ENCODE measurements at places on chromosomes 11 and 22.
A peak's percentile ranks its signal among the peaks of the same experiment; 100 is the strongest.

DNA sequence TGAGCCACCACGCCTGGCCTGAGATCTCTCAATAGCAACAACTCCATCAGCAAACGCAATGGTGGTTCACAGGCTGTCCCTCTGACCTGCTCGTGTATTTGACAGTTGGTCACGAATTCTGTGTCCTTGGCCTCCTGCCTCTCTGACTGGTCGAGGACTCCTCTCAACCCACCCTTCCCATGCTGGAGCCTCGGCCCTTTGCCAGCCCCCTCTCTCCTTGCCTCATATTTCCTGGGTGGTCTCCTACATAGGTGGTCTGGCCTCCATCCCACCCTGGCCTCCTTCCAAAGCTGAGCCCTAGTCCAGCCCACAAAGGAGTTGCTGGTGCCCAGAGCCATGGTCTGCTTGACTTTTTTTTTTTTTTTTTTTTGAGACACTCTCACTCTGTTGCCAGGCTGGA is 11.4 kb upstream of the A4GALT start:
- no peak for DNase-seq

- DNase-seq: no peak
These were observed 143.2 kb upstream of the TRPC6 start for GRCh38 chr11:101726988-101727387.

DNA sequence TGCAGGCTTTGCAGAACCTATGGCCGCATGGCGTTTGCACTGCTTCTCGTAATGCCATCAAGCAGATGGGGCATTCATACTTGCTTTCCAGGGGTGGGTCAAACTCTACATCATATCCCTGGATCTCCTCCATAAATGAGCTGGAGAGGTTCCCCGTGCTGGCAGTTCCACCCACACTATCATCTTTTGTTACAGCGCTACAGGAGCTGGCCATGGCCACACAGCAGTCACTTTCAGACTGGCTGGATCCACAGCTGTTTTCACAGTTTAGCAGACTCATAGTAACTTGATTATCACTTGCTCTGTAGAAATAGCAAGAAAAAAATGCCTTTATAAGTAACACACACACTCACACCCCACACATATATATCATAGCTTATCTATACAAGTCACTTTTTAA is 8.8 kb downstream of the TRAF6 start:
- DNase-seq: no peak

- DNase-seq: peak; percentile 33
These were observed 26.0 kb downstream of the SLC22A6 start for GRCh38 chr11:62958547-62959421.

DNA sequence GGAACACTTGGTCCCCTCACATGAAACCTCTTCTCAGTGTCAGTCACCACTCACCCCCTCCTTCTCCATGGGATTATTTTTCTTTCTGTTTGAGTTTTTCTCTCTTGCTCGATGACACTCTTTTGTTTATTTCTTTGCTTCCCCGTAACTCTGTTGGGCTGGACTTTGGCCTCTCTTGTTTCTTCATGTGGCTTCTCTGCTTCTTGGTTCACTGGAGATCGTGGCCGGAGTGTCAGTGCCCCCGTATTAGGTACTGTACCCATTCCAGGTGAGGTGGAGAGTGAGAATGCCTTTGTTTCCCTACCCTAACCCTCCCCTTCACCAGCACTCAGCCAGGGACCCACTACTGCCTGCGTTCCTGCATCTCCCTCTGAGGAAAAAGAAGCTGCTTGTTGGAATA is 32.5 kb downstream of the CYB5R2 start:
- no peak for DNase-seq

DNA sequence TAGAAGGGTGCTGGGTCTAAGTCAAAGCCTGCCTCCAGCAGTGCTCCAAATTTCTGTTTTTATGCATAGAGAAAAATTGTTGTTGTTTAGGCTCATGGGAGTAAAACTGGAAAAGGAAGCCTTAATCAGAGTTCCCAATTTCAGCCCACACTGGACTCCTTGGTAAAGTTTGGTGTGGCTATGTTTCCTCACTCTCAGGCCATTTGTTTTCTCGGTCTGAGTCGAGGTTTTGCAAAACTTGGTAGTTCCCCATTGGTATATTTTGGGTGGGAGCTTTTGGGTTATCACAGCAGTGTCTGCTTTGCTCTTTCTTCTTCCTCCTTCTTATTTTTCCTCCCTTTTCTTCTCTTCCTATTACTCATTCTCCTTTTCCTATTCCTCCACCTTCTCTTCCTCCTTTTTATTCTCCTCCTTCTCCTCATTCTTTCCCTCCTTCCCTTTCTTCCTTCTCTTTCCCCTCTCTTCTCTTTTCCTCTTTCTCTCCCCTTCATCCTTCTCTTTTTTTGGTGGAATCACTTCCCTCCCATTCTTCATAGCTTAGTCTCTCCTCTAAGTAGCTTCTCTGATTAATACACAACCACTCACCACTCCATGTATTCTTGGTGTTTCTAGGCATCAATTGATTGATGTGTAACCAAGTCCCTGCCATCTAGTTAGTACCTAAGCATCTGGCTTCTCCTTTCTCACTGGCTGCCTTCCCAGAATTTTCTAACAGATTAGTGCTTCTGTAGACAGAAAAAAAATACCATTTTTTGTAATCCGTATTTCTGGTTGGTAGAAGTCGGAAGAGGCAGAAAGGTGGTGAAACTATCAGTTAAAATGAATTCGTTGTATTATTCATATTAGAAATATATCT is 10.1 kb downstream of the SLC5A1 start:
- no peak for DNase-seq

GRCh38 chr11:46625406-46625805 is 8.1 kb downstream of the ATG13 start:
- no peak for DNase-seq

- DNase-seq: no peak
These were observed 222.0 kb downstream of the DBX1 start for GRCh38 chr11:19938169-19938856.

- no peak for DNase-seq
These were observed 8.0 kb upstream of the FXYD2 start for GRCh38 chr11:117832511-117832910.

DNA sequence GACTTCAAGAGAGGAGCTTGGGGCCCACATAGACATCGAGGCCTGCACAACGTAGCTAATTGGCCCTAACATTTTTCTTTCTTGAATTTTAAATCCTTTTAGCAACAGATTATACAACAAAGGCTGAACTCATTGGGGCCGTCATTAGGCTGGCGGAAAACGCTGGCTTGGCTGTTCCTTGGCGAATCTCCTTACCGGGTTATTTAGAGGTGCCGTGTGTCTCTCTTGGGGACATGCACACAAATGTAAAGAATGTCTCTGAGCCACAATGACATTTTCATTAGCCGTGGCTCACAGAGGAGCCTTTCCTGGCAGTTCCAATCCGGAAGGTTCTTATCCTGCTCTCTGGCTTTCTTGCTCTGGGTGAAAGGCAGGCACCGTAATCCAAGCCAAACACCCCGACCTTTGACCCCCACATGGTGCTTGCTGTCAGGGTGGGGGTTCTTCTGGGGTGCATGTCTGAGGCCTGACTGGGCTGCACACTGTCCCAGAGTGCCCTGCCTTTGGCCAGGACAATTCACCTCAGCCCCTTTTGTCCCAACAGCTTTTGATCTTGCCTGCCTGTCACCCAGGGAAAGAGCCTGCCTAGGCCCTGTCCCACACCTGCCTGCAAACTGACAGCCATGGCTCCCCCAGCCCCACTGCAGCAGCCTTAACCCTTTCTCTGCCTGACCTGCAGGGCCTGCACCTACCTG is 9.2 kb upstream of the FGF3 start:
- DNase-seq: no peak

- no peak for DNase-seq
These were observed 174.8 kb upstream of the NECTIN1 start for GRCh38 chr11:119903821-119904220.

DNA sequence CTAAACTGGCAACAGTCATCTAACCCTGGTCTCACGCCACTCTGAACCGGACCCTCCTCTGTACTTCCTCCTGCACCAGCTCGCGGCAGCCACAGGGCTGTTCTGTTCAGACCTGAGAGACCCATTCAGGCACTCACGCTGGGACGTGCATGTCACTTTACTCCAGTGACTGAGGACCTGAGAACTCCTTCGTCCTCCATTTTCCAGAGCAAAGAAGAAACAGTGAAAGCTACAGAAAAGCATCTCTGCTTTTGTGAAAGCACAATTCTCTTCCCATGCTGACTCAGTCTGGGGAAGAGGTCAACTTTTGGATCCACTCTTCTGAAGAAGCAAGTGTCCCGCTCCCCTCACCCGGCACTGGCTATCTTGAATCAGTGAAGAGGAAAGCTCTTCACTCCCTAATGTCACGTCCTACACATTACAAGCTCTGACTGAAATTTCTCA is 24.5 kb downstream of the PISD start:
- no peak for DNase-seq

DNA sequence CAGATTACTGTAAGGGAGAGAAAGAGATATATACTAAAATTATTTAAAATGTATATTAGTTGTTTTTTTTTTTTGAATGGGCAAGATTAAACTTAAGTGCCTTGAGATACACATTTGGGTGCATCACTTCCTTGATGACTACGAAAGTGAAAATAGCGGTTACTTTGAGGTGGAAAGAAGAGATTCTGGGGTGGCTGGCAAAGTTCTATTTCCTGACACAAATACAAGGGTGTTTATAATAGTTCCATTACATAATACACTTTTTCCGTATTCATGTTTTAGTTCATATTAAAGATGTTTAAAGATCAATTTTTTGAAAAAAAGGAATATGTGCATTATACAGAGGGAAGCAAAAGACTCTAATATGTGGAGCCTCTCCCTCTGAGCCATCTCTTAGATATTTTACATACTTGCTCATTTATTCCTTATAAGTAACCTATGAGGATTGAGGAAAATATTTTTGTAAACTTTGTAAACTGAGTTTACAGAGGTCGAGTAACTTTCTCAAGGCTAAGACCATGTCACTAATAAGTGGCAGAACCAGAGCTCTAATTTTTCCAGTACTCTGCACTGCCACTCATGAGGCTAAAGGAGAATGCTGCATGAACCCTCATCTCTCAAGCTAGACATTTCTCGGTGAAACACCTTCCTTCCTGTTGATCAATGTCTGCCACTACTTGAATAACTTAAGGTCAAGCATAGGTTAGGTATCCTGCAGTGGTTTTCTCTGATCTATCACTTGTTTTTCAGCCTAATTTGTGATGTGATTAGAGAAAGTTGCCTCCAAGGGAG is 58.6 kb downstream of the DDIAS start:
- DNase-seq: no peak

DNA sequence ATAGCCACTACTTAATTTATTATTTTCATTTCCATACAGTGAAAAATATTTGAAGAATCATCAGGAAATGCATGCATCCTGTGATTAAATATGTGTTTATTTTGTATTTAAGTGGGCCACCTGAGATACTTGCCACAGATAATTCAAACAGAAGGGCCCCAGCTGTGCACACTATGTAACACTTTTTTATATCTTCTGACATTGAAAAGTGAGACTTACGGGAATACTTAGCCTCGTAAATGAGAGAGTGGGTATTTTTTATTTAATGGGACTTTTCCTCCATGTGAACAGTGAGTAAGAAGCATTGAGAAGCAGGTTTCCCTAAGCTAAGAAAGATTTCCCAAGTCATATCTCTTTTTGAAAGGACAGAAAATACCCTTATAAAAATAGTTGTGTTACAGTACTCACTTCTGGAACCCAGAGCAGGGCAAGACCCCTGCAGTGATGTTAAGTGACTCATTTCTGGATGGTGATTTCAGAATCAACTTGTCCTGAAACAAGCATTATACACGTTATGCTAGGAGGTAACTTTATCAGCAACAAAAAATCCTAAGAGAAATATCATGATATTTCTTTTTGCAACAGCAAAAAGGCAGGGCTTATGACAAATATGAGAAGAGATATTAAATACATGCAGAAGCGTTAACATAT is 478.1 kb upstream of the CHORDC1 start:
- no peak for DNase-seq
